Tongue (tissue), 3 donors: ENCODE measurements at places on chromosomes 16 and 17.
A peak's percentile ranks its signal among the peaks of the same experiment; 100 is the strongest.

DNA sequence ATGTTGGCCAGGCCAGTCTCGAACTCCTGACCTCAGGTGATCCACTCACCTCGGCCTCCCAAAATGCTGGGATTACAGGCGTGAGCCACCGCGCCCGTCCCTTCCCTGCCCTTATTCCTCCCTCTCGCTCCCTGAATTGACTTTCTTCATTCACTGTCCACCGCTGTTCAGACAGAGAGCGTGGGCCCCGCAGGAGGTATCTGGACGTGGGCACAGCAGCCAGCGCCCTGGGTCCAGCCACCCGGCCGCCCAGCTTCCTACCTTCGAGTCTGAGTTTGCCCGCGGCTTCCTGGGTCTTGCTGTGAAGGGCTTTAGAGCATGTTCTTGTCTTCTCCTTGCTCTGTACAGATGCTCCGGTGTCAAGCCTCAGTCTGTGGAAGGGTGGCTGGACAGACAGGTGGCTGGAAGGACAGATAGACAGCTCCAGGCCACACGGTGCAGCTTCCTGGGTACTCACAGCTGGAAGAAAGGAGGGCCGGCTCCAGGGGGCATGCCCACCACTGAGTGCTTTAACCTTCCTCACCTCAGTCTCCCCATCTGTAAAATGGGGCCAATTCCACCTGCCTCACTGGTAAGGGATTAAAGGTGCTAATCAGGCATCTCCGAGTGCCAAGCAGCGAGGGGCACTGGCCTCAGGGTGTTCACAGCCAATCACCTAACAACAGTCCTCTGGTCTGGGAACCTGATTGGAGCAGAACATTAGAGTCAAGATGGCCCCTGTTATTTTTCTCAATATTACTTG, 13.6 kb downstream of the RHBDF2 start:
- no peak for DNase-seq

- DNase-seq: no peak
Observed at GRCh38 chr16:88716601-88717001, 10.3 kb downstream of the CTU2 start.

DNA sequence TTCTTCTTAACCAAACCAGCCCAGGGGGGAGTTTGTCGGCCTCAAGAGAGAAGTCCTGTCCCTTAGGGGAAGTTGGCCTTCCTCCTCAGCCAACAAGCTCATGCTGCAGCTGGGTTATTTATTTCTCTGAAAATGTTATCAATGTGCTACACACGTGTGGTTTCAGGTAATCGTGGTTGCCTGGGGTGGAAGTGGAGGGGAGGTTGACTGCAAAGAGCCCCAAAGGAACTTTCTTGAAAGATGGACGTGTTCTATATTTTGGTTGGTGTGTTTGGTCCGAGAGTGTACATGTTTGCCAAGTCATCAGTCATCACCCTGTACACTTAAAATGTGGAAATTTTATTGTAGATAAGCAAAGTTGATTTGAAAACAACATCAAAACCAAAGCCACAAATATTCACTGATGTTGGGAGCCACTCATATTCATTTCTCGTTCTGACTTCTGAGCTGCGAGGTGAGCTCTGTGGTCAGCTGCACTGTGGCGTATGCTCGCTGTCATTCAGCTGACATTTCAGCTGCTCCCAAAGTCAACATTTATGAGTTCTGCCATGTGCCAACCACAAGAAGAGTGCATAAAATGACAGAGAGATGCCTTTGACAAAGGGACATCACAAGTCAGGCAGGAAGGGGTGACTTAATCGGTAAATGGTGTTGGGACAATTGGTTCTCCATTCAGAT, 26.5 kb upstream of the ADGRG1 start:
- peak; percentile 33 for DNase-seq

DNA sequence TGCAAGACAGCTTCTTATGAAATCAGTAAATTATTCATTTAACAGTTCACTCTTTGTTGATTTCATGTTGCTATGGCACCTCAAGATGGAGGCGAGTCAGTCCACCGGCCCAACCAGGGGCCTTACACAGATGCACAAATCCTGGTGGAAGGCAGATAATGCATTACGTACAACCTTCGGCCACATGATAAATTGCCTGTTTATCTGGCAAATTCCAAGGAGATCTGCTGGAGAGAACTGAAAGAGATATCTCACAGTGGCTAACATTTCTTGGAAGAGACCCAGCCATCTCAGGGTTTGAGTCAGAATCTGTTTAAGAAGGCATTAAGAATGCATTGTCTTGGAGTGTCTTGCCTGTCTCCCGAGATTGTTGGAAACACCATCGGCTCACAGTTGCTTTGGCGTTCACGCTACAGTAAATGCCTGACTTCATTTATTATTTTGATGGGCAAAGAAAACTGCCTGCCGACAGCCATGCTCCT, 225.6 kb downstream of the MSI2 start:
- DNase-seq: peak; percentile 60

DNA sequence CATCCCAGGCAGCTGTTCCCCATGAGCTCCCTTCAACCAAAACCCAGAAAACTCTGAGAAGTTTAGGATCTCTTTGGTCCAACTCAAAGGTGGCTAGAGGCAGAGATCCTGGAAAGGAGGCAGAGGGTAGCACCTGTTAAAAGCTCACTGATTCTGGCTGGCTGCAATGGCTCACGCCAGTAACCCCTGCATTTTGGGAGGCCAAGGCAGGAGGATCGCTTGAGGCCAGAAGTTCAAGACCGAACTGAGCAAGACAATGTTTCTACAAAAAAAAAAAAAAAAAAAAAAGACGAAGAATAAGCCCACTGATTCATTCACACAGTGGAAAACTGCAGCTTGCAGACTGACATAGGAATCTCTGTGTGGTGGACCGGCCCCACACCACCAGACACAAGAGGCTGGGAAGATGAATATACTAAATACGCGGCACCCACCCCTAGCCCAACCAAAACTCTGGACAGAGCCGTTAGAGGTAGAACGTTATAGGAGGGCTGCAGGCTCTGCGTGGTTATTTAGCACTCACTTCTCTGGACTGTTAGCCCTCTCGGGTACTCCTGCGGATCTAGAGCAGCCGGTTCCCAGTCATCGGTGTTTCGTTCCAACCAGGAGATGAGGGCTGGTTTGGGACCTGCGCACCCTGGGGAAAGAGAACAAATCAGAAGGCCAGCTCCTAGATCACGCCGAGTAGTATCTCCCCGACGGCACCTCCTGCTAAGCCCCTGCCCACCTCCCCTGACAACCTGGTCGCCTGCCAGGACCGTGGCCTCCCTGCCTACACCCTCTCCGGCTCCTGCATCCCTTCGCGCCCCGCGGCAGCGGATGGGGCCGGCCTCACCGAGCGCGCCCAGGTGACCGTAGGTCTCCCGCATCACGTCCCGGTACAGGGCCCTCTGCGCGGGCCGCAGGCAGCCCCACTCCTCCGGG, 925 bp downstream of the ZNF689 start:
- DNase-seq: peak; percentile 55

GRCh38 chr17:39236450-39236927, 10.7 kb upstream of the STAC2 start:
- no peak for DNase-seq

DNA sequence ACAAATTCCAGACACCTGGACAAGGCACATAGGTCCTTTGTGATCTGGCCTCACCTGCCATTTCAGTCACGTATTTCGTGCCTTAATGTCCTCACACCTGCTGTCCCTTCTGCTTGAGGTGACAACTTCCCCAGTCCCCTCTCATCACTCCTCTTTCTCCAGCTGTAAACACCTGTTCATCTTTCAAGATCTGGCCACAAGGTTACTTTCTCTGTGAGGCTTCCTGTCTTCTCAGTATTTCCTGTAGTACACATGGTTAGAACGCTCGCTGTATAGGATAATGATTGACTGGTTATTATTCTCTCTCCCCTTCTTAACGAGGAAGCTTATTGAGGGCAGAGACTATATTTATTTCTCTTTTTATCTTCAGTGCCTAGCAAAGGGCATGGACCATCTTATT, 74.5 kb upstream of the PMFBP1 start:
- DNase-seq: no peak

- DNase-seq: no peak
Observed at GRCh38 chr17:73950593-73950914, 252.9 kb upstream of the RPL38 start.

- DNase-seq: peak; percentile 83
Observed at GRCh38 chr16:11354733-11355574, 9.7 kb downstream of the RMI2 start.

GRCh38 chr16:11016993-11017392, 72.6 kb downstream of the CLEC16A start:
- no peak for DNase-seq

- DNase-seq: no peak
Observed at GRCh38 chr17:353213-353837, 718 bp upstream of the RPH3AL start.

GRCh38 chr17:82213251-82214011, 789 bp upstream of the CCDC57 start:
- DNase-seq: peak; percentile 72

GRCh38 chr17:44307387-44308186, 814 bp upstream of the RUNDC3A start:
- peak; percentile 66 for DNase-seq

DNA sequence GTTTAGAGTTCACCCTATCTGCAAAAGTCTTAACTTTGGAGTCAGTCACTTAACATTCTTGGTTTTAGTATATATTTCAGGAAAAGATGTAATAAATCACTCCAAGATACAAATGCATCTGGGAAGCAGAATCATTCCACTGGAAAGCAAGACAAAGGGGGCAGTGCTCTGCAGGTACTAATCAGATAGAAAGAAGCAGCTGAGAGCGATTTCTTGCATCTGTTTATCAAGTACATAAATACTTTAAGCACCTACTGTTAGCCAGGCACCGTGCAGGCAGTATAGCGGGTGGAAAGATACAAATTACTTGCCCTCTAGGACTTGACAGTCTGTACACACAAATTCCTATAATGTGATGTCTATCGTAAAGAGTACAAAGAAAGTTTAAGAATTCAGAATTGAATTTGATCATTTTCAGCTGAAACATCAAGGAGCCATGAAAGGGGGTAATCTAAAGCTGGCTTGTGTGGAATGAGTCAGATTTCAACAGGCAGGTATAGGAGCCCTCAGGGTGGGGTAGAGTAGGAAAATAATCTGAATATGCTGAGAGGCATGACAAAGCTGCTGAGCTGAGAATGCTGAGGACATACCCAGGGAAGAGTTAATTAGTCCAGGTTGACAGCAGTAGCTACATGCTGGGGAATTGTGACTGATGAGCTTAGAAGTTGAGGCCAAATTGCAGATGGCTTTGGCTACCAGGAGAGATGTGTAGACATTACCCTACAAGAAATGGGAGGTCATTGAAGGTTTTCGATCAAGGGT, 110.2 kb downstream of the CA10 start:
- DNase-seq: peak; percentile 5

GRCh38 chr16:80725566-80726162, 78.7 kb downstream of the CDYL2 start:
- DNase-seq: no peak

DNA sequence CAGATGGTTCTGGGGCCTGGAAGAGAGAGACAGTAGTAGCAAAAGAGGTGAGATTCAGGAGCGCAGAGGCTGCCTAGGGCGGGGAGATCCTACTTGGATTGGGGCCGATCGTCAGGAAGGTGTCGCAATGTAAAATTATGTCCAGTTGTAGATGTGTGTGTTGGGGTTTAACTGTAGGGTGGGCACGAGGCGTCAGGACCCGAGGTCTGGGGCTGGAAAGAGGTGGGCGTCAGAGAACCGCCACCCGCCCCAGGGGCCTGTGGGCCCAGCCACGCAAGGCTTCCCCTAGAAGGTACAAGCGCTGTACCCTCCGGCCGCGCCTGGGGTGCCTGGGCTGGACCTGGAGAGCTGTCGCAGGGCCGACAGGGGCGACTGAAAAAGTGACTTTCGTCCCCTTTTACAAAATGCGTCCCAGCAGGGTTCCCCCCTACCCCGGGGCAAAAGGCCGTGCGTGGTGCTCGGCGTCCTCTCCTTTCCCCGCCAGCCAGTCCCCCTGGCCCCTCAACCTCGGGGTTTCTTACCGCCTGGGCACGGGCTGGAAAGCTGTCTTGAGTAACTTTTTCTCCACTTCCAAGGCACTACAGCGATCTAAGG, 2.8 kb downstream of the IRX3 start:
- DNase-seq: no peak
